ENCODE measurements at places on chromosomes 7 and 10. TPM values are rescaled to one million over a fixed set of nuclear protein-coding genes. Genes with fewer than 3 reads are reported as not detected.
A peak's percentile ranks its signal among the peaks of the same experiment; 100 is the strongest.

Gene WDFY4
- 0.61 TPM for total RNA-seq

Gene LFNG
- 6.1 TPM for total RNA-seq

Gene WDR86
- 2.2 TPM for total RNA-seq

Gene VAX1
- not detected for total RNA-seq

Gene AQP1
- 159 TPM for total RNA-seq

GRCh38 chr7:55083206-55083605, 64.4 kb downstream of the EGFR start:
- no peak overlapping the region for H3K4me3 ChIP-seq
- no peak for DNase-seq
- peaks cover 56% of the 10 kb centered on the region for H3K4me1 ChIP-seq
- peak overlapping the region; percentile 76 for H3K27ac ChIP-seq
- no peaks in the 10 kb centered on the region for H3K27me3 ChIP-seq

GRCh38 chr7:19621740-19622139, 87.1 kb downstream of the POLR1F start:
- H3K36me3 ChIP-seq = no peaks in the 10 kb centered on the region
- DNase-seq = no peak
- H3K4me1 ChIP-seq = no peaks in the 10 kb centered on the region
- no peak overlapping the region for H3K4me3 ChIP-seq
- no peak overlapping the region for H3K27ac ChIP-seq
- H3K27me3 ChIP-seq = no peaks in the 10 kb centered on the region

DNA sequence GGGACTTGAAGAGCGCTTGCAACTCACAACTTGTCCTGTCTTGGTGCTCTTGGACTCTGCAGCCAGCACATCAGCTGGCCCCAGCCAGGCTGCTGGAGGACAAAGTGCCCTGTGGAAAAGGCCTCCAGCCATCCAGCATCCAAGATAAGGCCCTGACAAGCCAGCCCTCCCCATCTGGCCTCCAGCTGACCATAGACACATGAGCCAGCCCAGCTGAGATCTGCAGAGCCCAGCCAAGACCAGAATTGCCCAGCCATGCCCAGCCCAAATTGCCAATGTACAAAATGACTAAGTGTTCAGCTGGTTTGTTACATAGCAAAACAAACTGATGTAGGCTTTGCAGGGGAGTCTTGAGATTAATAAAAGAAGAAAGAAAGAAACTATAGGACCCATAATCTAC, 36.0 kb upstream of the FRMD4A start:
- H3K36me3 ChIP-seq = no peaks in the 10 kb centered on the region
- H3K27me3 ChIP-seq = no peaks in the 10 kb centered on the region
- H3K27ac ChIP-seq = no peak overlapping the region
- DNase-seq = no peak
- no peak overlapping the region for H3K4me3 ChIP-seq

DNA sequence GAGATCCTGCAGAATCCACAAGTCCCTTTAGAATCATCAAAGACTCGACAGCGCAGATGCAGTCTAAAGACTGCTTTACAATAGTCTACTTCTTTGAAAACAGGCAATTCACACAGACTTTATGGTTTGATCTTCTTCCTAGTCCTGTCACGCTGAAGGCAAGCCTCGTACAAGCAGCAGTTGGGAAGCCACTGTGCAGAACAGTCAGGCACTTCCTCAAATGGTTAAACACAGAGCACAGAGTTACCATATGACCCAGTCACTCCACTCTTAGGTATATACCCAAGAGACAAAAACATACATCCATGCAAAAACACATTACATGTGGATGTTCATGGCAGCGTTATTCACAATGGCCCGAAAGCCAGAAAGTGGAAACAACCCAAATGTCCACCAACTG, 41.4 kb downstream of the LRRC20 start:
- no peak overlapping the region for H3K4me3 ChIP-seq
- no peak for DNase-seq
- no peaks in the 10 kb centered on the region for H3K4me1 ChIP-seq
- H3K36me3 ChIP-seq = peaks cover 15% of the 10 kb centered on the region
- no peak overlapping the region for H3K27ac ChIP-seq

- no peaks in the 10 kb centered on the region for H3K27me3 ChIP-seq
- H3K27ac ChIP-seq = no peak overlapping the region
These were observed 290.5 kb downstream of the USP6NL start for GRCh38 chr10:11320809-11321520.

DNA sequence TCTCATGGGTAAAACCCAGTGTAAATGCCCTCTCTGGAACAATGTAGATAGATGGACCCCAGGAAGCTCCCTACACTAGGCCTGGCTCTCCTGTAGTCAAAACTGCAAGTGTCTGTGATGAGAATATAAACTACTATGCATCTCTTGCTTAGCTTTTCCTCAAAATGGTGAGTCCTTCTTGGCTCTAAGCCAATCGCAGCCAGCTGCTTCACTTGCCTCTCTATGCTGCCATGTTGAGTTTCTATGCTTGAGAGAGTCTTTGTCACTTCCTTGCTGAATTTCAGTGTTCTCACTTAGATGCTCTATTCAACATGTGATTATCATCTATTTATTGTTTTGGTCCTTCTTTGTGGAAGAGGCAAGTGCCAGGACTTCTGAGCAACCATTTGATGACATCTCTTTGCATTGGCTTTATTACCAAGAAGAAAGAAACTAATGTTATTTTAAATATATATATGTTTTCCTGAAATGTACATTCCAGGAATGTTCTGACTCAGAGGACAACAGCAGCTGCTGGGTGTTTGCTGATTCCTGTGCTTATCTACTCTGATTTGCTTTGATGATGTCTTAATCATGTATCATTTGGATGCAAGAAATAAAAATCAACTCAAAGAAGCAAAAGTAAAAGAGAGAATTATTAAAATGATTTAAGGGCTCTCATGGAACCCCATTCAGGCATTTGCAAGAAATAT, 16.6 kb downstream of the TAS2R40 start:
- H3K4me1 ChIP-seq = peaks cover 2% of the 10 kb centered on the region
- H3K4me3 ChIP-seq = no peak overlapping the region
- H3K27ac ChIP-seq = no peak overlapping the region
- no peaks in the 10 kb centered on the region for H3K36me3 ChIP-seq
- peaks cover under 1% of the 10 kb centered on the region for H3K27me3 ChIP-seq

- H3K36me3 ChIP-seq = no peaks in the 10 kb centered on the region
- peaks cover 21% of the 10 kb centered on the region for H3K4me1 ChIP-seq
- H3K27me3 ChIP-seq = no peaks in the 10 kb centered on the region
- no peak overlapping the region for H3K27ac ChIP-seq
These were observed 53.0 kb upstream of the PITRM1 start for GRCh38 chr10:3225561-3225960.

- no peaks in the 10 kb centered on the region for H3K27me3 ChIP-seq
- H3K4me1 ChIP-seq = no peaks in the 10 kb centered on the region
- H3K4me3 ChIP-seq = no peak overlapping the region
- no peaks in the 10 kb centered on the region for H3K36me3 ChIP-seq
These were observed 47.1 kb upstream of the PDSS1 start for GRCh38 chr10:26650406-26650805.

GRCh38 chr7:77771901-77772300, 26.3 kb downstream of the TMEM60 start:
- no peak overlapping the region for H3K4me3 ChIP-seq
- no peak for DNase-seq
- H3K36me3 ChIP-seq = peaks cover 99% of the 10 kb centered on the region
- no peak overlapping the region for H3K27ac ChIP-seq

- H3K4me3 ChIP-seq = no peak overlapping the region
- peaks cover 5% of the 10 kb centered on the region for H3K27me3 ChIP-seq
- H3K4me1 ChIP-seq = no peaks in the 10 kb centered on the region
- no peak for DNase-seq
- no peak overlapping the region for H3K27ac ChIP-seq
- H3K36me3 ChIP-seq = no peaks in the 10 kb centered on the region
These were observed 16.0 kb upstream of the TRUB1 start for GRCh38 chr10:114922003-114922402.

GRCh38 chr7:45568536-45569289, 5.5 kb upstream of the ADCY1 start:
- no peak overlapping the region for H3K27ac ChIP-seq
- H3K4me3 ChIP-seq = no peak overlapping the region
- H3K36me3 ChIP-seq = no peaks in the 10 kb centered on the region
- H3K27me3 ChIP-seq = peaks cover 14% of the 10 kb centered on the region
- H3K4me1 ChIP-seq = no peaks in the 10 kb centered on the region
- no peak for DNase-seq

DNA sequence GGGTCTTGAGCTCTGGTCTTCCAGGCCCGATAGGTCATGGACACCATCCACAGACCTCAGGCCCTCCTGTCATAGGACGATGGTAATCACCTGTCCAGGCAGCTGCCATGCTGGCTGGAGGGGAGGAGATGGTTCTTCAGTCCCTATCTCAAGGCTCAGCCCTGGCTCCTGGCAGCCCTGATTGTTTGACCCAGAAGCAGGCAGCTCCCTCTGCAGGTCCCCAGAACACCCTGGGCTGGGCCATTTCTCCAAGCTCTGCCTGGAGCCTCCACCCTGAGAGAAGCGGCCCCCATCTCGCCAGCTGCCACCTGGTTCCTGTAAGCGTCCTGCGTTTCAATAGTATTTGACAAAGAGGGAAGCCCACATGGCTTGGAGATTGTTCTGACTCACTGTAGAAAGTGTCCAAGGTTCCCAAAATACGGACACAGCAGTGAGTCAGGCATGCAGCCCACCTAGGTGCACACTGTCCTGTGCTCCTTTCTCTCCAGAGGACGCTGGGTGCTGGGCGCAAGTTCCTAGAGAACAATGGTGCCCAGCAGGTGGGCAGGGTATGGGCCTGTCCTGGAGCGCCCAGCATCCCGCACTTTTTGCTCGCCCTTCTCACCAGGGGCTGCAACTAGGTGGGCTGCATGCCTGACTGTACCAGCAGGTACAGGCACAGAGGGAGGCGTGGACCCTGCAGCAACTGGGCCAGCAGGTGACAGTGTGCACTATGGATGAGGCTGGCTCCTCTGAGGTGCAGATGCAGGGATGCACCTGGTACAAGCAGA, 72.4 kb upstream of the EBF3 start:
- DNase-seq = no peak
- no peak overlapping the region for H3K27ac ChIP-seq
- no peak overlapping the region for H3K4me3 ChIP-seq
- no peaks in the 10 kb centered on the region for H3K27me3 ChIP-seq
- no peaks in the 10 kb centered on the region for H3K4me1 ChIP-seq
- H3K36me3 ChIP-seq = no peaks in the 10 kb centered on the region

DNA sequence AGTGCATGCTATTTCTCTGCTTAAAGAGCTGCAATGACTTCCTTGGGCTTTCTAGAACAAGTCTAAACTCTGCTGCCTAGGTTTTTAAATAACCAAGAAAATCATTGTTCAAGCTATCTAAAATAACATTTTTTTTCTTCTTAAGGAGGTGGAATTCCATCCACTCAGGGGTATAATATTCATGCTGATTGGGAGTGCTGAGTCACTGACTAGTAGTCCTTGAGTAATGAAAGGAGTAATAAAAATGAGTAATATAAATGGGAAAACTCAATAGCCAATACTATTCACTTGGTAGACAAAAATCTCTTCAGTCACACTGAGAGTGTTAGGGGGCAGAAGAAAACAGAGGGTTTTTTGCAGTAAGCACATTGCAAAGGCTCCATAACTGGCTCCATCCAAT, 72.0 kb downstream of the GFRA1 start:
- no peaks in the 10 kb centered on the region for H3K36me3 ChIP-seq
- H3K27ac ChIP-seq = no peak overlapping the region
- H3K27me3 ChIP-seq = no peaks in the 10 kb centered on the region
- no peak for DNase-seq

GRCh38 chr10:67550838-67551402, 145.1 kb downstream of the CTNNA3 start:
- H3K36me3 ChIP-seq = no peaks in the 10 kb centered on the region
- no peak for DNase-seq
